Common myeloid progenitor, CD34-positive (primary cell): ENCODE measurements at places on chromosomes 7 and 10.

DNA sequence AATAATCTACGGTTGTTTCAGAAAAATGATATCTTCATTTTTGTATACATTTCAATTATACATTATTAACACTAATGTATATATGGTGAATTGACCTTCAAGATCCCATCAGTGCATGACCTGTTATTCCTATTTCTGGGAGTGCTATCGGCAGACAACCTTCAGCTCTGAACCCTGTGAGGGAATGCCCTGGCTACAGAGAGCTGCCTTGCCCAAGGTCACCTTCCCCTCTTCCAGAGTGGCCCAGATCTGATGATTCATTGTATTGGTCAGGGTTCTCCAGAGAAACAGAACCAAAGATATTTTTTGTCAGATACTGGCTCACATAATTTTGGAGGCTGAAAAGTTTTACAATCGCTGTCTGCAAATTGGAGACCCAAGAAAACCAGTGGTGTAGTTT is 235.5 kb downstream of the ZNF92 start:
- no peak for DNase-seq

DNA sequence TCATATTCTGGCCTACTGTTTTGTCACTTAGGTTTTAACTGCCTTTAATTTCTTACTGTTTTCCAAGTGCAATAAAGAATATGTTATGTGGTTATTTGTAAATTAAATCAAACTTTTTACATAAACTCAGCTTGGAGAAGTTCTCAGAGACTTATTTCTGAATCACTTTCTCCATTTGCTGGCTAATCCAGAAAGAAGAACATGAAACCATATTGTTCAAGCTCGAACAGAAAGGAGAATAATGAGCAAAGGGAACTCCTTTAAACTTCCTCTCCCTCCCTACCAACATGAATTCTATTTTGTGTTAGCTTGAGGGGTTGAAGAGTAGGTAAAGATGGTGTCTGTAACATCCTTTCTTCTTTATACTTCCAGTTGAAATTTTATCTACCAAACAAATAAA is 52.3 kb downstream of the SHTN1 start:
- no peak for DNase-seq

DNA sequence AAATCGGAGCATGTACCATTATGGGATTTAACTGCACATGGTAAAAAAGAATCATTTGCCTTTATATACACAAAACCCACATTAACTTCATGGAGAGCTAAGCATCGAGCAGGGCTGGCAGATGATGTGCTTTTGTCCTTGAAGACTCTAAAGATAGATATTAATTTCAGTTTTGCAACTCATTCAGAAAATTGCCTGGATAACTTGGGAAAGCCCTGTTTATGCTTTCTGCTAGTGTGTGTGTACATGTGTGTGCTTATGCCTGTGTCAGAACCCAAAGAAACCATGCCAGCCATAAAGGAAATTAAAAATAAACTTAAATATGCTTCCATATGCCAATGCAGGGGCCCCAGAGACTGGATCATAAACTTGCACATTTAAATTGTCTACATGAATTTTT is 640.0 kb downstream of the PARD3 start:
- DNase-seq = no peak

- no peak for DNase-seq
Observed at GRCh38 chr10:80187060-80187459, 18.3 kb downstream of the ANXA11 start.

- DNase-seq = no peak
Observed at GRCh38 chr10:122478971-122479370, 17.6 kb downstream of the HTRA1 start.

DNA sequence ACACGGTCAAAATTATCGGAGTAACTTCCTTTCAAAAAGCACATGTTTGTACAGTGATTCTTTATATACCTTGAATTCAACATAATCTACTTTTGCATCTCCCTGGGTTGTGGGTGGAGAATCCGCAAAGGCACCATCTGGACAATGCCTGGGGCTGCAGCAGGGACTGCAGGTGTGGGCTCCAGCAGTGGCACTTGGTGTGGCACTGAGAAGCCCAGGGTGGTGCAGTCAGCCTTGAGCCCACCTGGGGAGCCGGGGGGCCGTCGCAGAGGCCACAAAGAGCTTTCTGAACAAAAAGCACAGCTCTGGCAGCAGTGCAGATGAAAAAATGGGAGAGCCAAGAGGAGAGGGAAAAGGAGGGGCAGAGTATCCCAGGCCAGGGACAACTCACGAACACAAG is 22.2 kb downstream of the PARD3 start:
- no peak for DNase-seq
